ENCODE measurements at places on chromosomes 12 and 14.
A peak's percentile ranks its signal among the peaks of the same experiment; 100 is the strongest.

DNA sequence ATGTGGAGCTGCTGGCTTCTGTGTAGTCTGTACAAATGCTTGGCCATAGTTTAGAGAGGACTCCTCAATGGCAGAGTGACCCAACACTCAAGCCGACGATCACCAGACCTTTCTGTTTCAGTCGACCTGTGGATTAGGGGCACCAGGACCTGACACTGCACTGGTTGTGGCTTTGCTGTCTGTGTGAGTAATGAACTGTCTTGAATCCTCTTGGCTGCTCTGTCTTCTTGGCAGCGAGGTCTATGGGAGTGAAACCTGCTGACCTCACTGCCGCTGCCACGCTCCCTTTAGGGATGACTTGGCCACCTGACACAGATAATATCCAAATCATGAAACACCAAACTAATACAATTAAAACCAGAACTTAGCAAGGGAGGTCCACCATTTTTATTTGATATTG lies 83.5 kb upstream of the C14orf180 start:
- no peak for DNase-seq

DNA sequence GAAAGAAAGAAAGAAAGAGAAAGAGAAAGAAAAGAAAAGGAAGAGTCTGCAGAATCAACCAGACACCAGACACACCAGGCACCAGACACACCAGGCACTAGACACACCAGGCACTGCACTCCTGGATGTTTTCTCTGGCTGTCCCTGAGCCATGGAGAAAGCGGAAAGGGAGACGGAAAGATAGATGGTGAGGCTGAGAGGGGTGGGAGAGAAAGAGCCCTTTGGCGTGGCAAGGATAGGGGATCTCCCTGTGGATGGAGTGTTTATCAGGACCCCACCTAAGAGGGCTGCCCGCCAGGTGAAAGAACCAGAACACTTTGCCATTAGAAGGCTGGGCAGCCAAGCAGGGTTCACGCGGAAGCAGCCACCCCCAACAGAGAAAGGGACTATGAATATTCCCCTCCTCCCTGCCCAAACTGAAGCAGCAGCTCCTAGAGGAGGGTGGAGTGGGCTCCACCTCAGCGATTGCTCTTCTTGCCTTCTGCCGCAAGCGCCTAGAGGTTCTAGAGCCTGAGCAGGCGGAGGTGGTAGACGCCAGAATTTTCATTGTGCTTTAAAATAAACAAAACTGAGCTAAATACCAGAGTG lies 13.4 kb downstream of the ST8SIA1 start:
- no peak for DNase-seq

GRCh38 chr12:15227004-15227679 lies 5.9 kb upstream of the RERG start:
- DNase-seq = peak; percentile 24

GRCh38 chr12:54740882-54741281 lies 92.7 kb upstream of the DCD start:
- no peak for DNase-seq

- no peak for DNase-seq
These were observed 101.8 kb downstream of the CNTN1 start for GRCh38 chr12:40794087-40794486.

GRCh38 chr12:28191051-28192048 lies 1.1 kb downstream of the CCDC91 start:
- DNase-seq = peak; percentile 51

DNA sequence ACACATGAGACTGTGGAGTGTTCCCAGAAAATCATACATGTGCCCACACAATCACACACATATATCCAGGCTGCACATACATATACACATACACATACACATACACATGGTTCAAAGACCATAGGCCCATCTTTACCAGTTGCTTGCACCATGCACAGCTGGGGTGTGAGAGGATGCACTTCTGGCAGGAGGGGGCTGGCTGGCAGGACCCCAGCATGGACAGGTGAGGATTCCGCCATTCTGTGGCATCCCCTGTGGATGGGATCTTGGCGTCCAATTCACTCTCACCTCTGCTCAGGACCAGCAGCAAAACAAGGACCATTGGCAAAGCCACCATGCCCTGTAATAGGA lies 7.0 kb downstream of the ITGB7 start:
- no peak for DNase-seq

GRCh38 chr12:116520801-116521471 lies 38.2 kb upstream of the MAP1LC3B2 start:
- DNase-seq = no peak

DNA sequence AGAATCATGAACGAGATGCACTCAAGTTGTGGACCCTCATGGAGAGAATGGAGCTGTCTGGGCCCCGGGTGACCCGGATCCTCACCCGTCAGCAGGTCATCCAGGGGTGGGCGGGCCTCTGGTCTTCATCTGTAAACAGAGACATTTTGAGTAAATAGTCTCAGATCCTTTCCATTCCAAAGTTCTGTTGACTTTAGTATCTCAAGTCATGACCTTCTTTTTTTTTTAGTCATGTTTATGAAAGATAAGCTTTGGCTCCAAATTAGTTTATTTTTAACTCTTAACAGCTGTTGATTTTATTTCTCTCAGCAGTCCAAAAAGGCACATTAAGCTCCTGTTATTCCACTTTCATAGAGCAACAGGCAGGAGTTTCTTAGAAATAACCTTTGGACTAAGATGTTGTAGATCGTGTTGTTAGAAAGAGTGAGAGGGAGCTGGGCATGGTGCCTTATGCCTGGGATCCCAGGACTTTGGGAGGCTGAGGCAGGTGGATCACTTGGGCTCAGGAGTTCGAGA lies 48.9 kb upstream of the AMN start:
- DNase-seq = no peak

DNA sequence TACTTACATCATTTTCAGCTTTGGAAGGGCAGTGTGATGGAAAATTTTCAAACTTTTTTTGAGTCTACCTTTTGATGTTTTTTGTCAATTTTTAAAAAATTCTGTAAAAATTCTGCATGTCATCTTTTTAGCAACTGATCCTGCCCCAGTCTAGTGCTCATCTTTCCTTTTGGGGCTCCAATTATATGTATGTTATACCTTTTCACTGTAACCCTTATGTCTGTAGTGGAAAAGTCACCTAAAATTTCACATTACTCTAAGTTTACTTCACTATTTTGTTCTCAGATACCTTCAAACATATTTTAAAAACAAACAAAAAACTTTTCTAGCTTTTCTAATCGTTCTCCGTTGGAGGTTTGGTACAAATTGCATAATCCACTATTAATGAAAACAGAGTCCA lies 32.5 kb upstream of the MYRFL start:
- no peak for DNase-seq

- no peak for DNase-seq
These were observed 678 bp upstream of the OAS2 start for GRCh38 chr12:112977641-112978040.

DNA sequence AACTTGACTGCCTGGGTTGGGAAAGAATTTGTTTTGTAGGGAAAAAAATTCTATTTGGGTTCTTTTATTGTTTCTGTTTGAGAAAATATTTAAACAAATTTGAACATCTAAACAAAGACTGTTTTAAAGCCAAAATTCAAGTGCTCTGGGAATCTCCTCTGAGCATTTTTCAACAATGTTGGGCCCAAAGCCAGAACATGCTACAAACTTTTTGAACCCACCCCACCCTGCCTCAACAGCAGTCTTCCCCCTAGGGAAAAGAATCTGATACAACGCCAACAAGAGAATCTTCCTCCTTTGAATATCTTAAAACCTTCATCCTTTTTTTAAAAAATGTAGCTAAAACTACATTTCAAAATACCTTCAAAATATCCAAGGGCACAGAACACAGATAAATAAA lies 20.4 kb upstream of the NID2 start:
- no peak for DNase-seq

- DNase-seq = no peak
These were observed 2.7 kb downstream of the ZNF410 start for GRCh38 chr14:73889376-73889775.
